Activated CD4-positive, alpha-beta T cell treated with anti-CD3 and anti-CD28 coated beads for 24 hours (primary cell): ENCODE measurements at places on chromosomes 1 and 21.

DNA sequence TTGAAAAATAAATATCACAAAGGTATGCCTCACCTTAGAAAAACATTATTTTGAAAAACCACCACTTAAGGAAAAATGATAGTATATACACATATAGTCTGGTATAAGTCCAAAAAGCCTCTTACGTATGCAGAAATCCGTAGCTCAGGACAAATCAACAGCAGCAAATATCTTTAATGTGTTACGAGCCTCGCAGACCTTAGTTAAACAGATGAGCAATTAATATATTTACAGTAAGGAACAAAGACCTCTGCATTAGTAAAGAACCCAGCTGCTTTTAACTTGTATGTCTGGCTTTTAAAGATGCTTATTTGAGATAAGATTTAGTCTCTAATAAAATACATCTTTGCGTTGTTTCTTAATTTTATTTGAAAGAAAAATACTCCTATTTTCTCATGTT lies 79.9 kb upstream of the CHRM3 start:
- no peak for DNase-seq

DNA sequence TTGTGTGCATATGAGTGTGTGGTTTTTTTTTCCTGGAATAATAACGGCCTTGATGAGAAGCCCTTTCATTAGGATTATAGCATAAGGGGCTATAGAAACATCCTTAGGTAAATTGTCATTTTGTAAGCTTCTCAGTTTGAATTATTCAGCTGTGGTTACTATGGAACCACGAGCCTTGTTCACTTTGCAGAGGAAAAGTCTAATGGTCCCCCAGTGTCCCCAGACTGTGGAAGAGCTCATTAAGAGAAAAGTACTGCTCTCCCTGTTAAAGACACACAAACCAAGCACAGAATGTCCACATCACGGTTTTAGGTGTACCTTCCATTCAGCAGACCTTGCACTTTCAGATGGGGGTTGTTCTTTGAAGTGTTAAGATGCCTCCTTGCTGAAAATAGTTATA lies 199.3 kb upstream of the DEPDC1 start:
- DNase-seq = no peak

- no peak for DNase-seq
Measured at GRCh38 chr1:167728818-167729410, 7.1 kb downstream of the MPZL1 start.

DNA sequence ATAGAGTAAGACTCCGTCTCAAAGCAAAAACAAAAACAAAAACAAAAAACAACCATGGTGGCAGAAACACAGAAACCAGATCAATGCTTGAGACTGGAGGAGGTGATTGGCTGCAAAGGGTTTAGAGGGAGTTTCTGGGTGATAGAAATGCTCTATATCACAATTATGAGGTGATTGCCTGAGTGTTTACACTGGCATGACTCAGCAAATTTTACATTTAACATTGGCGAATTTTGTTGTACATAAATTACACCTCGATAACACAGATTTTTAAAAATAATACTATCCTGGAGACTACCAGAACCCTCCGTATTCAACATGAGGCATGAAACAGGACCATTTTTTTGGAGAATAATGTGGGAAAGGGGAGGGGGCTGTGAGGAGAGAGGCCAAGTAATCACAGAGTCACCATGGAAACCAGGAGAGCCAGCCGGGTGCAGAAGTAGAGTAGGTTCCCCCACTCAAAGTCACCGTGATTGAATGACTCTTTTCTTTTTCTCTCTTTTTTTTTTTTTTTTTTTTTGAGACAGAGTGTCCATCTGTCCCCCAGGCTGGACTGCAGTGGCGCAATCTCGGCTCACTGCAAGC lies 24.3 kb downstream of the HEYL start:
- DNase-seq = no peak

DNA sequence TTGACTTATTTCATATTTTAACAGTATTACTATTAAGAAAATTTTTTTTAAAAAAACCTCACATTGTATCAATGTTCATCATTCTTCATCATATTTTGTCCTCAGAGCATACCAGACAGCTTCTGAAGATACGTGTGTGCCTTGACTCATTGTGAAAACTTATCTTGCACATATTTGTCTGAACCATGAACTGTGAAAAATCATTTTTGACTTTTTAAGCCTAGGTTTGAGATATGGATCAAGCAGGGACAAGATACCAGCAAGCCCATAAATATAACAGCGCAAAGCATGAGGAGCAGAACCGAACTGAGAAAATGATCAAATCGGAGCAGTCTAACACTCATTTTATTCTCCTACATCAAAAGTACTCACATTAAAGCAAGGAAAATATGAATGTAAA lies 506.0 kb downstream of the BRINP3 start:
- DNase-seq = no peak

- no peak for DNase-seq
Measured at GRCh38 chr1:58881471-58881994, 97.7 kb upstream of the JUN start.

DNA sequence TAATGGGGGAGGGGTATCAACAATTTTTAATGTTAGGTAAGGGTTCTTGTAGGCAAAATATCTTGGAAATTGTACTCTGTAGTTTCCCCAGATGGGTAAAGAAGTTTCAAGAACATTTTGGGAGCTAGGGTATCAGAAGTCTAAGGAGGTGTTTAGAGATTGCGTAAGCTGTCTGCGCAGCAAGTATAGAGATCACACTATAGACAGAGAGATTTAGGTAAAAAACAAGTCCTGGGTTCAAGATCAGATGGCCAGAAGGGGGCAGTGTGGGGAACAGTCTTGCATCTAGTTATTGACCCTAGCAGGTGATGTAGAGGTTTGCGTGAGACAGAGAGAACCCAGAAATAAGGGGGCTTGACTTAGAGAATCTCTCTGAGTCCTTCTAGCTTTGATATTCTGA lies 80.8 kb downstream of the S1PR1 start:
- no peak for DNase-seq

DNA sequence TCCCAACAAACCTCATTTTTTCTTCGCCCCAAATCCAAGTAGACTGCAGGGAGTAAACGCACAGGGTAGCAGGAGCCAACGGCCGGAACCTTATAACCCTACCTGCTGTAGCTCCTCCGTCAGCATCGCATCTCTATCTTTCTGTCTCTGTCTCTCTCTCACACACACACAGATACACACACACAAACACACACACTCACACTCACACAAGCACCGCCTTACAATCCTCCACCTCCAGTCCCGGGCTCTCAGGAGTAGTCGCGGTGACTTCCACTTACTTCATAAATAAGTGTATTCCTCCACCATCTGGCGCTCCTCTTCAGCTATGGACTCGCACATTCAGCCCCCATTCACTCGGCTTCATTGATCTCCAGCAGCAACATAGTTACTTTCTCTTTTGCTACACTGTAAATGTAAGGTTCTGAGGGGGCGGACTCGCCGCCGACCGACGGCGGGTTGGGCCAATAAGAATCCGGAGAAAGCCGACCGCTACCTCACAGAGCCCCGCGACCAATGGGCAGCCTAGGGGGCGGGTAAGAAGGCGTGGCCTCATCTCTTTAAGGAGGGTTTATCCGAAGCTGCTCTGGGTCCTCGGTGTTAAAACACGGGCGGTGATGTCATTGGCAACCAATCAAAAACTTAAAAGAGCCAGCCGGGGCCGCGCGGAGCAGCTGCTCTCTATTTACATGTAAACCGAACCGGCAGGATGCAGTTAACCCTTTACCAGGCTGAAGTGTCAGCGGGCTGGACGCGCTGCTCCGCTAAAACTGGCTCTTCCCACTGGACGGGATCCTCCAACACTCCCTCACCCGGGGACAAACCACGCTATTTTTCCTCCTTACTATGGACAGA lies at the start of gene DUSP10:
TSS of gene DUSP10 (minus strand) at position 387 of the 852 bp plus-strand sequence. CDS start 2,345 bp downstream, outside the sequence.
- DNase-seq = peak; percentile 97

DNA sequence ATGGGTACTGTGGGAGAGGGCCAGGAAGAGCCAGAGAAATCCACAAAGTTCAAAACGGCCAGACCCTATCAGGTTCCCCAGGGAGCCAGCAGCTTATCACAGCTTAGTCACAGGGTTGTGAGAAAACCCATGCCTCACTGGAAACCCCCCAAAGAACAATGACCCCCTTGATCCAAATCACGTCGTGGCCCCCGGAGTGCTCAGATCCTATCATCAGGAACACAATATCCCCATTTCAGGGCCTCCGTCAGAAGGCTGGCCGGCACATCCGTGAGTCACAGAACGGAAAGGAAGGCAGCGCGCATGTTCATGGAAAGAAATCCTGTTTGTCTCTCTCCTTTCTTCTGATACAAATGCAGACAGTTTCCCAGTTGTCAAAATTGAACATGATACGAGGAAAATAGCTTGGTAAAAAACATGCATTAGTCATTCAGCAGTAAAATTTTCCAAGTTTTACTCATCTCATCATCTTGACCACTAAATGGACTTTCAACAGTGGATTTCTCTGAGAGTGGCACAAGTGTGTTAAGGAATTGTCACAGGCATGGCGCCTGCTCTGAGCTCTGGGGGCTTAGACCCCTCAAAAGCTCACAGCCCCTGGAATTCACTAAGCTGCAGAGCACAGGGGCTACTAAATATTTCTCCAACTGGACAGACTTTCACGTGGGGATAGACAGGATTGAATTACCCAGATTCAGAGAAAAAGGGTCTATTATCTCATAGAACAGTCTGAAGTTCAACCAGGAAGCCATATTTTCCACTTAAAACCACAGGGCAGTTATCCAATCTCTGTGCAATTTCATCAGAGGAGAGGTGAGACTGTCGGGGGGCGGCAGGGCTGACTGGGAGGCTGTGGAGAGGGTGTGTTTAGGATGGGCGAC lies 124.8 kb downstream of the RIPK4 start:
- no peak for DNase-seq

GRCh38 chr1:243452092-243452491 lies 196.3 kb downstream of the SDCCAG8 start:
- no peak for DNase-seq
